ENCODE measurements at places on chromosomes 6 and 20.

DNA sequence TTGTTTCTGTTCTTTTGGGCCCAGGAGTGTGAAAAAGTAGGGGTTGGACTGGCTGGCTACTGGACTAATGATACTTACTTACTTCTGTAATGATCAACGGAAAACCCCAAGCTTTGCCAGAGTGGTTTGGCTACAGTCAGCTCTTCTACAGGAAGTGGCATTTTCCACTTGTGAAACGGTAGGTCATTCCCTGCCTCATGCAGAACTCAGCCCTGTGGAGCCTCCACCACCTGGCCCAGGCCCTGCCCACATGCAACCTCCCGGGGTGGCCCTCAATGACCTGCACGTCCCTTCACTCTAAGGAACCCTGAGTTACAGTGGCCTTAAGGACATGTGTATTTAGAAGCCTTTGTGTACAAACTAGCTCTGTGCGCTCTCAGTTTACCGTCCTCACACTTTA lies 140.4 kb downstream of the DTNBP1 start:
- DNase-seq: no peak

DNA sequence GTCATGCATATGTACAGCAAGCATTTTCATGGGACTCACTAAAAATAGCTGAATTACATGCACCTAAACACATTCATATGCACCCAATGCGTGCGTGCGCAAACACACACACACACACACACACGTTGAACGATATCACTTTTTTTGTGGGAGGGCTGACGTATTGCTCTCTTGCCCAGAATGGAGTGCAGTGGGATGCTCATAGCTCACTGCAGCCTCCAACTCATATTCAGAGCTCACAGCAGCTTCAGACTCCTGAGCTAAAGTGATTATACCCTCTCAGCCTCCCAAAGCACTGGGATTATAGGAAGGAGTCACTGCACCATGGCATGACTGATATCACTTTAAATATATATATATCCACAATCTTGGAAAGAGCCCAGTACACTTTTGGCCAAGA lies 620.4 kb upstream of the MANEA start:
- DNase-seq: no peak

GRCh38 chr6:83384751-83385150 lies 46.1 kb downstream of the ME1 start:
- no peak for DNase-seq

DNA sequence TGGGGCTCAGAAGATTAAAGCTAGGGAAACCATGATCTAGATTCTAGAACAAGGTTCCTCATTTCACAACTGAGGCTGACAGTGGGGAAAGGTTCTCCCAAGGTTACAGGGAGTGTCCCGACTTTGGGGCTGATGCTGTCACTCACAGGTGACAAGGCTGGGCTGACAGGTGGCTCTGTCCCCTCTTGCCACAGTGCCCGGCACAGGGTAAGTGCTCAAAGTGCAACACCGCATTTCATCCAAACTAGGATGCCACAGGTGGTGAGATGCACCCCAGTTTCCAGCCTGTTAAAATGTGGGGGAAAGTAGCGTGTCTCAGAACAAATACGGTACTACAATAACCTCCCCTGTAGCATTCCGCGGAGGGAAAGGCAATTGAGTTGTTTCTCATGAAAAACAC lies 7.8 kb downstream of the ZBP1 start:
- no peak for DNase-seq

- DNase-seq: no peak
Measured at GRCh38 chr20:2709205-2709981, 16.8 kb downstream of the EBF4 start.

DNA sequence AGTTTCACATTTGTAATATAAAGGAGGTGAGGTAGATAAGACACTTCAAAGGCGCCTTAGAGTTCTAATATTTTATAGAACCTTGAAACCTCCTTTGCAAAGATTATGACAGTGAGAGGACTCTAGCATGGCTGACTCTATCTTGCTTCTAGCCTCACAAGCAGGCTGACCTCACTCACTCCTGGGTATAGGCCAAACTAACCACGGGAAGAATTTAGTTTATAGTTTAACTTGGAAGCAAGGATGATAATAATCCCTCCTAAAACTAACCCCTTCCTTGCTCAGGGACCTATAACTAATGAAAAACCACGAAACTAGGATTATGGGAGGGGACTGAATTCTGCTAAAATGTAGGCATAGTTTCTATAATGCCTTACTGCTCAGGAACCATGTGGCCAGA lies 84.3 kb downstream of the FILIP1 start:
- DNase-seq: no peak

- no peak for DNase-seq
Measured at GRCh38 chr6:40485795-40486194, 101.4 kb downstream of the LRFN2 start.

DNA sequence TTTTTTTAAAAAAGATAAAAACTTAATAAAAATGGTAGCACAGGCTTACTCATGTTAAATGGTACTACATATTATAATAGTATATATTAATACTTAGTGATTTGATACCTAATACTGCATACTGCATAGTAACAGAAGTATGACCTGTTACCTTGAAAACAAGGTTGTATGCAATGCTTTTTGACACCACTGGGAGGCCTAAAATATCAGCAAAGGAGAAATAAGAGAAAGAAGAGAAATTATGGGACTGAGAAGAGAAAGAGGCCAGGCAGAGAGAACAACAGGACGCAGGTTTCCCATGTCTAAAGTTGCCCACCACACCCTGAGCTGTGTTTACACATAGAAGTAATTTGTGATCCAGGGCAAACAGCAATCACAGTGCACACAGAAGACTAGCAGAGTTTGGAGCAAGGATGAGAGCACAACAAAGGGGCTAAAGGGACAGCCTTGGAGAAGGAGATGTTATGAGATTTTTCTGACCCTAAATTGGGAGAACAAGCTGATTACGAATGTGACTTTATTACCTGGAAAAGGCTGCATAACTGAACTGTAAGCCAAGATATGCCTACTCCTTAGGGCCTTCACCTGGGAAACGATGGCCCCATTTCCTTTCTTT lies 73.2 kb downstream of the ROS1 start:
- DNase-seq: no peak

DNA sequence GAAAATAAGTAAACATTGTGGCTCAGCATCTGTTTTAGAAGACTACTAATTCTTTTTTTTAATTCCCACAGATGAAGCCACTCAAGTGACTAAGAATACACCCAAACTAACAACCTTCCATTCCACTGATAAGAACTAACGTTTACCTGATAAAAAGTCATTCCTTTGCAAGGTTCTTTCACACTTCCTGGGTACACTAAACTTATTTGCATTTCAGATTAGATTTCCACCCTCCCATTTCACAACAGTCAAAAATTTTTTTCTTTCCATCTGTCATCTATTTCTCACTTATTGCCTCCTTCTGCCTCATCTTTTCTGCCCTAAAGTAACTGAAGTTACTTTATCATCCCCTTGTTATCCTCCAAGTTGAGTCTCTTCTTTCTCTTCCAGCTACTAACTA lies 20.3 kb downstream of the MBOAT1 start:
- DNase-seq: no peak

DNA sequence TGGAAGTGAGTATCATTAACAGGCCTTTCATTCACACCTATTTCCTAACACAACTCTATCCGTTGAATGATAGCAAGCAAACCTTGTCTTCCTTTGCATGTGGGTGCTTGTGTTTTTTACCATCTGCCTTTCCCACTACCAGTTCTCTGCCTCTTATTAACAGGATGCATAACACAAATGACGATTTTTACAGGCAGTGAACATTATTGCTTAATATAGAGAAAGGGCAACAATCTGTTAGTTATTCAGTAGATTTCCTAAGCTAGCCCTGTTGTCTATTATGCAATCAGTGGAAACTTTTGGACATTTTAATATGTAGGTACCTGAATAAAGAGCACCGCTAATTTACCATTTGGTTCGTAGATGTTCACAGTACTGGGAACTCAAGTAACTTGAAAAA lies 348.8 kb upstream of the PLCB4 start:
- no peak for DNase-seq

GRCh38 chr20:37688093-37688492 lies 5.7 kb upstream of the CTNNBL1 start:
- no peak for DNase-seq

DNA sequence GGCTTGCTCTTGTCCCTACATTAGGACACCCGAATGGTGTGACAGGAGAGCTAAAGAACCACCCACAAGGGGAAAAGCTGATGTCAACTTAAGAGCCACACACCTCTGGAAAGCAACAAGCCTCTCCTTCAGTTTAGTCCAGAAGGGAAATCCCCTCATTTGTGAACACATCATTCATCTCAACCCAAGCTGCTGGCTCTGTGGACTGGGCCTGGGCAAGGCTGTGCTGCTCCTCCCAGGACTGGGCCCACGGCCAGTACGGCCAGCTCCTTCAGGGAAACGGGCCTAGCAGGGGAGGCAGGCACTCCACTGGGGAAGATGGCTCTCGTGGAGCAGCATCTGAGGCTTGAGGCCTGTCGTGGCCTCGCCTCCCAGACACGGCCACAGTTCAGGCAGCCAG lies 12.8 kb upstream of the SLC4A11 start:
- no peak for DNase-seq

- DNase-seq: no peak
Measured at GRCh38 chr20:53825282-53825681, 231.6 kb upstream of the ZNF217 start.

DNA sequence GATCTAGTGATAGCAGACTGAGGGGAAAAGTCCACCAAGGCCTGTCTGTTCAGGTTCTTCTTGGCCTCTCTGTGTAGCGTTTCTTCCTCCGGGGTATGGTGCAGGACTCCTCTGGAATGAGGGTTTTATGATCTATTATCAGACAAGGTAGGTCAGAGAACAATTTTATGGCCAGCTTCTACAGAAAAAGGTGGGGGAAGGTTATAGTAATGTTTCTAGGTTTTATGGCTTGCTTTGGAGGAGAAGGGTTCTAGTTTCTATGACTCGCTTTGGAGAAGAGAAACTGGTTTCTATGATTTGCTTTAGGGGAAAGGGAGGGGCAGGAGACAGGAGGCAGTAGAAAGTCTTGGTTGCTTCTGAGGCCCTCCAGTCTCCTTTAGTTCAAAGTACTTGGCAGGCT lies 144.8 kb upstream of the LAMA2 start:
- DNase-seq: no peak

GRCh38 chr20:49872056-49872455 lies 43.3 kb downstream of the SPATA2 start:
- DNase-seq: no peak

DNA sequence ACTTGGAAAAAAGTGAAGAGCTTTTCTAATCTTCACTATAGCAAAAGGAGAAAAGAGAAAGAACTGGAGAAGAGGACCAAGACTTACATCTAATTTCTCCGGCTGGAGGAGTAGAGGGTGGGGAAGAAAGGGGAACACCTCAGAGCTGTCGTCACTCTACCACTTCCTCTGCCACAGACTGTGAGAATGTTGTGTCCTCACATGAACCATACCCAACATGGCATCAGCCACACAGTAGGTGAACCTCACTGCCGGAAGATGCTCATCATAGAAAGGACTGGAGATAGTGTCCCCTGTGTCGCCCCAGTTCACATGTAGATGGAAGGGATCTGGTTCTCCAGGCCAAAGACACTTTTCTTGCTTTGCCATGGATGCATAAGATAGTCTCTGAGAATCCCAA lies 604.4 kb upstream of the NOX3 start:
- DNase-seq: no peak
